Omental fat pad (tissue), 4 donors: ENCODE measurements at places on chromosomes 11 and 22.

GRCh38 chr11:2744166-2744565, 44.4 kb upstream of the KCNQ1OT1 start:
- no peak for DNase-seq

GRCh38 chr22:28154861-28155260, 235.8 kb upstream of the PITPNB start:
- DNase-seq = no peak

GRCh38 chr11:44335052-44335760, 25.3 kb upstream of the ALX4 start:
- no peak for DNase-seq

- DNase-seq = no peak
These were observed at the start of gene PARVA for GRCh38 chr11:12377106-12377823. Gene PARVA (plus strand): TSS chr11:12377571. CDS start chr11:12377648, 77 bp downstream.

- DNase-seq = no peak
These were observed 1363.0 kb downstream of the TBC1D22A start for GRCh38 chr22:48125416-48125815.

DNA sequence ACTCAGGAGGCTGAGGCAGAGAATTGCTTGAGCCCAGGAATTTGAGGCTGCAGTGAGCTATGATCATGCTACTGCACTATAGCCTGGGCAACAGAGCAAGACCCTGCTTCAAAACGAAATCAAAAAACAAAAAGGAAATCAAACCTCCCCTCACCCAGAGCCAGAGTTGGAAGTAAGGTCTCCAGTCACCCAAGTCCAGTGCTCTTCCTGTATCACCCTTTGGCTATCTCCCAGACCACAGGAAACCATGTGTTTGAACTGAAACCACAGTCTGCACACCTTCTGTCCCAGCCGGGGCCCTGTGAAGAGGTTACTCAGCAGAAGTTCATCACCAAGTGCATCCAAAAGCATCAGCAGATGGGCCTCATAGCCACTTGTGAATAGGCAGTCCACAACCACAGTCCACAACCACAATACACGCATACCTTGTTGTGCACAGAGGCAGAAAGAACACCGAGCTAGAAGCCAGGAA, 4.6 kb downstream of the MYH9 start:
- DNase-seq = no peak
